ENCODE measurements at places on chromosomes 1 and 21. TPM values are rescaled to one million over a fixed set of nuclear protein-coding genes. Genes with fewer than 3 reads are reported as not detected.

The IGSF5 gene
- not detected for total RNA-seq

GRCh38 chr1:55286856-55287602, 71.9 kb upstream of the USP24 start:
- no peak for DNase-seq

The AGTRAP gene
- 34.7 TPM for total RNA-seq

The MUL1 gene
- total RNA-seq, result 28.0 TPM

DNA sequence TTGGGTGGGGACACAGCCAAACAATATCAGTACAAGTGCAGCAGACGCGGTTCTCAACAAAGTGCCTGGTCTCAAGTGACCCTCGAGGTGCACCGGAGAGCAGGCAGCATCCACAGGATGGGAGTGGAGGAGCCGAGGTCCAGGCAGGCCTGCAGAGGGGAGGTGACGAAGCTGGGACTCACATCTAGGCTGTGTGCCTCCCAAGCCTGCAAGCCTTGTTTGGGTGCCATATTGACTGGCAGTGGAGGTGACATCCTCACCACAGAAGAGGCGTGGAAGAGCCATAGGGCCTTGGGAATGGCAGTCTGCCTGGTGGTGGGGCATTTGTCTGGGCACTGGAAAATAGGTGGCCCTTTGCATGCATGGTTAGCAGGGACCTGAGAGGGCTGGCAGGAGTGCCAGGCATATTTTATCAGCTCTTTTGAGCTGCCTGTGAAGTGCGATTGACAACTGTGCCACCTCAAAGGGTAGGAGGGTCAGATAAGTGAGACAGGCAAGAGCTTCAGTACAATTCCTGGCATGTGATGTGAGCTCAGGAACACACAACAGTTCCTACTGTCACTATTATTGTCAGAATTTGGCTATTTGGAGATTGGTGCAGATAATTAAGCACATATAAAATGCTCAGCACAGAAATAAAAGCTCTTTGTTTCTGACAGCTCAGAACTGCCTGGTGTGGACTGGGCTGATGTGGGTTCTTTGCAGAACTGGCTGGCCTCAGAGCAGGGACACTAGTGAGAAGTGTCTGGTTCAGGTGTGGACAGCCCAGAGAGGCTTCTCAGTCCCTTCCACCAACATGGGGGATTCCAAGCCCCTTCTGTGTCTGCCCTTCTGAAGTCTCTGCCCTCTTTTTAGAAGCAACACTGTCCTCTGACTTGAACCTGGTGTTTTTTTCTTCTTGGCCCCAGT, 347.6 kb upstream of the AJAP1 start:
- DNase-seq, result no peak

- no peak for DNase-seq
Observed at GRCh38 chr1:246708166-246708565, 16.0 kb upstream of the SCCPDH start.

Measured in uterus (tissue), 4 donors.